Left colon (tissue), 2 donors: ENCODE measurements at places on chromosomes 11 and 22.
A peak's percentile ranks its signal among the peaks of the same experiment; 100 is the strongest.

DNA sequence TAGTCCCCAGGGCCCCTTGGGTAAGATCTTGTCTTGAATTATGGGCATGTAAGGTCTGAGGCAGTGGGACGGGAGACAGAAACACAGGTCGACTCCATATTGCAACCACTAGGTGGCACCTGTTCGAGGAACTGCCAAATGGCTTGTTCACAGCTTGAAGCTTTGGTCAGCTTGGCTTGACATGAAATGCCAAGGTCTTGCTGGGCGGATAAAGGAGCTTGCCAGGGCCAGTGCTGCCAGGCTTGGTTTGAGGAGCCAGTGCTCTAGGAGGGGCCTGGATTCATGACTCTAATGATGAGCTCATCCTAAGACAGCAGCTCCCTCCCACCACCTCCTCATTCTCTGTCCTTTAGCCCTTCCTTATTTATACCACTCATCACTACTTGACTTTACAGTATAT lies 11.9 kb upstream of the NRIP3 start:
- DNase-seq, result peak; percentile 55

- no peak for DNase-seq
Observed at GRCh38 chr11:59201353-59201752, 11.4 kb downstream of the MPEG1 start.

DNA sequence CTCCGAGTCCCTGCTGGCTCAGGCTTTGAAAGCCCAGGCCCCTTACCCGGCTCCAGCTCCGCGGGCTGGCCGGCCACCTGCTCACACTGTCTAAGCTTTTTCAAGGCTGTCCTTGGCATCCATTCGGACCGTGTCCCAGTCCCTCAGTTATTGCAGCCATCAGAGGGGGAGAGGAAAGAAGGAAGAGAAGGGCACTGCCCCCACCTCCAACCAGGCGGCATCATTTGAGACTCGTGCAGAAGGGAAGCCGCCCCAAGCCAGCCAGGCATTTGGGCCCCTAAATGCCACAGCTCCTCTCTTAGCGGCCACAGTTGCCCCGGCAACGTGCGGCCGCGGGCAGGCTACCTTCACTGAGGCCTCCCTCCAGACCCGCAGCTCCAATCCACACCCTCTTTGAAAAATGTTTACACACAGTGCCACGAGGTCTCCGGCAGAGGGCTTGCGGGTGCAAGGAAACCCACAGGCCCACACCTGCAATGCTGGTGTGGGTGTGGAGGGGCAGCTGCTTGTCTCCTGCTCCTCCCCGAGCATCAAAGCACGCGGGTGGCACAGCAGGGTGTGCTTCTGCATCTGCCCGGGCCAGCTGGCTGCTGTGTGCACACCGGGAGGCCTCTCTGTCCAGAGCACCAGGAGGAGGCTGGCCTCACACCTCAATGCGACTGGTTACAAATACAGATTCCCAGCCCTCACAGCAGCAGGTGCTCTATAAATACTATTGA lies 124.4 kb downstream of the CTTN start:
- DNase-seq, result no peak

DNA sequence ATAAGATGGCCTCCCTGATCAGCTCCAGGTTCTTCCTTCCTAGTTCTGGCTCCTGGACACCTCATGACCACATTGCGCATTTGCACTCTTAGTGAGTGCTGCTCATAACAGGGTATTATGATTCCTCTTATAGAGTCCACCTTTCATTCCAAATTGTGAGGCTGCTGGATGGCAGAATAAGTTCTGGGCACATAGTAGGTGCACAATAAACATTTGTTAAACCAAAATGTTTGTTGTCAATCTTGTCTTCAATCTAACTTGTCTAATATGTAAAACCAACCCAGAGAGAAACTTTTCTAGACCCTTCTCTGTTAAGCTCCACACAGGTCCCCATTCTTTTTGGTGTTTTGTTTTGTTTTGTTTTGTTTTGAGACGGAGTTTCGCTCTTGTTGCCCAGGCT lies 22.6 kb upstream of the ZBTB16 start:
- DNase-seq, result no peak

DNA sequence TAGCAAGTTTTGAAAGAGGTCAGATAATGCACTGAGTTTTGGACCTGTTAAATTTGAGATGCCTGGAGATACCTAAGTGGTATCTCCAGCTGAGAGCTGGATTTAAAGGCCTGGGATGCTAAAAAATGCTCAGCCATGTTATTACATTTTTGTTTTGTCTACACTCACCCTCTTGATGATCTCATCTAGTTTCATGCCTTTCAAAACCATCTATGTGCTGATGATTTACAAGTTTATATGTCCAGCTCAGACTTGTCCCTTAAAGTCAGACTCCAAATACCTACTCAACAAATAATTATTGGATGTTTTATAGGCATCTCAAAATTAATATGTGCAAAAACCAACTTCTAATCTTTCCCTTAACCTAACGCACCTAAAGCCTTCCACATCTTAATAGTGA lies 103.6 kb upstream of the OR9G4 start:
- DNase-seq, result no peak
